Thymus (tissue), 14 donors: ENCODE measurements at places on chromosomes 11 and 22. TPM values are rescaled to one million over a fixed set of nuclear protein-coding genes. Genes with fewer than 3 reads are reported as not detected.

The ZP1 gene
- 1.5 TPM for polyA plus RNA-seq

The KIRREL3 gene
- 0.09 TPM for polyA plus RNA-seq

The SAC3D1 gene
- 11.5 TPM for polyA plus RNA-seq

The UBQLN3 gene
- 0.07 TPM for polyA plus RNA-seq

The APLNR gene
- polyA plus RNA-seq: 1.2 TPM

The UCP3 gene
- polyA plus RNA-seq: 2.1 TPM

The CHCHD10 gene
- polyA plus RNA-seq: 64.0 TPM

The FAM111B gene
- polyA plus RNA-seq: 0.80 TPM

The C22orf42 gene
- 0.59 TPM for polyA plus RNA-seq

The MGAT3 gene
- 3.7 TPM for polyA plus RNA-seq

The OR52A1 gene
- polyA plus RNA-seq: not detected

The DRICH1 gene
- polyA plus RNA-seq: 1.4 TPM

The FLRT1 gene
- 0.07 TPM for polyA plus RNA-seq

The PHF21B gene
- 0.82 TPM for polyA plus RNA-seq

The TRIM51 gene
- polyA plus RNA-seq: not detected

The HORMAD2 gene
- 0.11 TPM for polyA plus RNA-seq

The CD3D gene
- 501 TPM for polyA plus RNA-seq

The IGSF9B gene
- 1.6 TPM for polyA plus RNA-seq

The ZNRF3 gene
- 1.1 TPM for polyA plus RNA-seq

The CBLIF gene
- 0.05 TPM for polyA plus RNA-seq

The A4GALT gene
- polyA plus RNA-seq: 20.9 TPM

The CTSD gene
- polyA plus RNA-seq: 487 TPM
